ENCODE measurements at places on chromosomes 2 and 18.

DNA sequence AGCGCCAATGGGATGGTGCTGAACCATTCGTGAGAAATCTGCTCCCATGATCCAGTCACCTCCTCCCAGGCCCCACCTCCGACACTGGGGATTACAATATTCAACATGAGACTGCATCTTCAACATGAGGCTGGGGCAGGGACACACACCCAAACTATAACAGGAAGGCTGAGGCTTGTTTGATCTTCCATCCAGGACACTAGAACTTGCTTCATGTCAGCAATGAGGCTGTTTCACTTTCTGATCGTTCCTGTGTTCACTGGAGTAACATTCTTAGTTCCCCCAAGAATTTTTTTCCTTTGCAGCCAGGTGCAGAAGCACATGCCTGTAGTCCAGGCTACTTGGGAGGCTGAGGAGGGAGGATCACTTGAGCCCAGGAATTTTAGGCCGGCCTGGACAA is 30.8 kb upstream of the SOX11 start:
- DNase-seq = no peak

GRCh38 chr2:44929735-44930273 is 11.7 kb upstream of the SIX3 start:
- no peak for DNase-seq

GRCh38 chr2:156321243-156321904 is 11.1 kb downstream of the NR4A2 start:
- DNase-seq = no peak

- no peak for DNase-seq
These were observed 1935.1 kb upstream of the PIK3C3 start for GRCh38 chr18:40019797-40020392.

DNA sequence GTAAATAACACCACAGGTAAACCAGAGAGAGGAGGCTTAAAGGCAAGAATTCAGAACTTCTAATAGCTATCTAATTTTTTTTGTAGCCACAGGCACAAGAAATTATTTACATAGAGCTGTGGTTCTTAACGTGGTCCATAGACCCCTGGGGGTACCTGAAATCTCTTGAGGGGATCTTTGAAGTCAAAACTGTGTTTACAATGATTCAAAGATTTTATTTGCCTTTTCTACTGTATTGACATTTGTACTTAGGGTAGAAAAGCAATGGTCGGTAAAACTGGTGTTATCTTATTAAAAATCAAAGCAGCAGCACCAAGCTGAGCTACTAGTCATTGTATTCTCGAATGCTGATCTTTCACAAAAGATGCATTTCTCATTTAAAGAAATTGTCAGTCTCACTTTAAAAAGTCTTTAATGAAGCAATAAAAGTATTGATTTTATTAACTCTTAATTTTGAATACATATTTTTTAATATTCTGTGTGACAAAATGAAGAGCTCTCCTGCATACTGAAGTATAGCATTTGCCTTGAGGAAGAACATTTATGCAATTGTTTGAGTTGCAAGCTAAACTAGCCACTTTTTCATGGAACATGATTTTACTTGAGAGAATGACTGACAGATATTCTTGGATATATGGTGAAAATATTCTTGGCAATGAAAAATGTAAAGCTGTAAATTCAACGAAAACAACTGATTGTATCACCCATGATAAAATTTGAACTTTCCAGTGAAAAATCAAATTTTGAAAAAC is 25.6 kb upstream of the KLHL14 start:
- DNase-seq = no peak

GRCh38 chr2:120901201-120901600 is 165.5 kb downstream of the GLI2 start:
- DNase-seq = no peak

- DNase-seq = no peak
These were observed 129.3 kb upstream of the ACKR3 start for GRCh38 chr2:236440110-236440881.

DNA sequence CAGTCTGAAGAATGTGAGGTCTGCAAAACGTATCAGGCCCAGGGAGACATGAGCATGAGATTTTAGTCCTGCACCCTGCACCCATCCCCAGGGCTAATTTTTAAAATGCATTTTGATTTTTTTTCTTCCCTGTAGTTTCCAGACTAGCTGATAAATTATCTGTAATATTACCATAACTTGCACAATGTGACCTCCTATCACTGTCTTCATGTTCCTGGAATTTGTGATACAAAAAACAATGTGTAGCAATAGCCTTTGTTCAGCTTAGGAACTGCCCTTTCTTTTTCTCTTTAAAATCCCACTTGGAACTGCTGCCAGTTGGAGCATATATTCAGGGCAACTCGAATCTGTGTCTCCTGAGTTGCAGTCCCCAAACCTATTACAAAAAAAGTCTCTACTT is 222.8 kb upstream of the HS6ST1 start:
- no peak for DNase-seq

DNA sequence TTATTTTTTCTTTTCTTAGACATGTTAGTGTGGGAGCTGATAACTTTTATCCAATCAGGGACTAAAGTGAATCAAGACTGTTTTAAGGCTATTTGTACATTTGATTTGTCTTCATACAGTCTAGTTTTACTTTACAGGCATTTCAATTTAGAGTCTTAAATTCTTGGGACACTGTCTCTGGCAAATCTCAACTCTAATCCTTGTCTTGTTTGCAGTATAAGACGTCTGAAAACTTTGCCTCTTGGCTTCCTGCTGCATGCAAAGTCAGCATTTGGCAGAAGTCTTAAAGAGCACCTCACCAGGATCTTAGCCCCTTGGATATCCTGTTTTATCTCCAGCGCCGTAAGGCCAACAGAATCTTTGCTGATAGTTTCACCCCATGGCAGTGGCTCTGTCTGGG is 30.3 kb downstream of the SPOPL start:
- no peak for DNase-seq

GRCh38 chr2:11796190-11797171 is 50.0 kb downstream of the LPIN1 start:
- no peak for DNase-seq

- no peak for DNase-seq
These were observed 16.4 kb upstream of the DLX2 start for GRCh38 chr2:172119089-172119488.

DNA sequence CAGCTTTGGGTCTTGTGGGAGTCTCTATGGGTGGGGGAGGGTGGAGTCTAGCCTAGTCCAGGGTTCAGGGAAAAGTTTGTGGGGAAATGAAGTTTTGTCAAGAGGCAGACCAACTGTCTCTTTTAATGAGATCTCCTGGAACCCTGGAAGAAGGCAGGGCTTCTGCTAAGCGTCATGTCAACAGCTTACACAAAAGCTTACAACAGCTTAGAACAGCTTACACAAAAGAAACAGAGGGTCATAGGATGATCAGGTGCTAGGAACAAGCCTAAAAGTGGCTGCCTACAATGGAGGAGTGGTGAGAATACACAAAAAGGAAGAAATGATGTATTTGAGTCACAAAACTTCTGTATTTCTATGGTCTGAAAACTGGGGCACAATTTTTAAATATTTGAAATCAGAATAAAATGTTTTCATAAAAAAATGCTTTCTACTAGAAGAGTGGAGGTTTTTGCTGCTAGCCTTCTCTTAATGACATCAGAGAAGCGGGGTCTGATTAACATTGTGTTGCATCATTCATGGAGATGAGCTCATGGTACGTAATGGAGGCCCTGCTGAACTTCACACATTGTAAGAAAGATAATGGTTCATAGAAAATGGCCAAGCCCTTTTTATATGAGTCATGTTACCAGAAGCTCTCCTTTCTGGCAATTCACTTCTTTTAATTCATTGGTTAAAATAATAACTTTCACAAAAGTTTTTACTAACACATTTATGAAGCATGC is 351.0 kb downstream of the PIK3C3 start:
- no peak for DNase-seq
